ENCODE measurements at places on chromosomes 12 and 14. TPM values are rescaled to one million over a fixed set of nuclear protein-coding genes. Genes with fewer than 3 reads are reported as not detected.
A peak's percentile ranks its signal among the peaks of the same experiment; 100 is the strongest.

- H3K4me1 ChIP-seq: no peaks in the 10 kb centered on the region
- H3K4me3 ChIP-seq: no peak overlapping the region
- H3K27me3 ChIP-seq: no peaks in the 10 kb centered on the region
- H3K27ac ChIP-seq: no peak overlapping the region
- no peaks in the 10 kb centered on the region for H3K36me3 ChIP-seq
These were observed 20.1 kb upstream of the KRT80 start for GRCh38 chr12:52211716-52212585.

MYH6 gene
- not detected for total RNA-seq

DBX2 gene
- 0.19 TPM for total RNA-seq

DNA sequence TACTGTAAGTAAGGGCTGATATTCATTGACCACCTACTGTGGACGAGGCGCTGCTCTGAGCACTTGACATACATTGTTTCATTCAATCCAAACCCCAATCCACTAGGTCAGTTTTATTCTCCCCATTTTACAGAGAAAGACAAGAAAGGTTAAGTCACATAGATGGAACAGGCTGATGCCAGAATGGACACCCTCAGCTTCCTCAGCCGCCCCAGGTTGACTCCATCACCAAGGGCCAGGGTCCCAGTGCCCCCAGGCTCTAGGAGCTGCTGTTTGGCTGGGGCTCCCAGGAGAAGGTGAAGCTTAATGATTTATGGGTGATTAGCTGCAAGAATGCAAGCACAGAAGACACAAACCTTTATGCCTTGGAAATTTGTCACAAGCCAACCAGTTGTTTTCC lies 671 bp upstream of the AQP2 start:
- no peak overlapping the region for H3K4me3 ChIP-seq
- H3K36me3 ChIP-seq: no peaks in the 10 kb centered on the region
- no peaks in the 10 kb centered on the region for H3K4me1 ChIP-seq
- H3K27ac ChIP-seq: no peak overlapping the region
- no peaks in the 10 kb centered on the region for H3K27me3 ChIP-seq
- no peak for DNase-seq

DNA sequence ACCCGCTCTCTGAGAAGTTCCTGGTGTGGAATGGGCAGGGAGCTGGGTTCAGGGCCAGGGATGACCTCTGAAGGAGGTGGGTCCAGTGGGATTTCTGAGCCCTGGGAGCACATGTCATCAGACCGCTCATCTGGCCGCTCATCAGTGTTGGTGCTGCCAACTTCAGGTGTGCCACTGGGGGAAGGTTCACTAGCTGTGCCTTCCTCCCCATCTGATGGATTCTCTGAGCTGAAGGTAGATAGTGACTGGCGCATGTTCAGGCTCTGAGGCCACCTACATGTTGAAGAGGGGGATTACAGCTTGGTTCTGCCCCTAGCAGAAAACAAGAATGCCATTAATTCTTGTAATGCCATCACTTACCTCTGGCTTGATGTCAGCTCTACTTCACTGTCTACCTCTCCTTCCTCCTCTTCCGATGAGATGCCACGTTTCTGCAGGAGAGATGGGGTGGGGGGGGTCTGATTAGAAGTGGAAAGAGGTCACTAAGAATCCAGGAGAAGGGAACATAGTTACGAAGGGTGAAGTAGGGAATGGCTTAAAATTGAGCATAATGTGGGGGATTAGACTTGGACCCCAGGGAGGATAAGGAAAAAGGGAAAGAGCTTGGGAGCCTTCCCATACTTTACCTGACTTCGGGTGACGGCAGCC lies 17.2 kb downstream of the MAP3K12 start:
- H3K4me3 ChIP-seq: no peak overlapping the region
- H3K4me1 ChIP-seq: no peaks in the 10 kb centered on the region
- H3K27me3 ChIP-seq: no peaks in the 10 kb centered on the region
- DNase-seq: no peak
- peaks cover 6% of the 10 kb centered on the region for H3K36me3 ChIP-seq

DNA sequence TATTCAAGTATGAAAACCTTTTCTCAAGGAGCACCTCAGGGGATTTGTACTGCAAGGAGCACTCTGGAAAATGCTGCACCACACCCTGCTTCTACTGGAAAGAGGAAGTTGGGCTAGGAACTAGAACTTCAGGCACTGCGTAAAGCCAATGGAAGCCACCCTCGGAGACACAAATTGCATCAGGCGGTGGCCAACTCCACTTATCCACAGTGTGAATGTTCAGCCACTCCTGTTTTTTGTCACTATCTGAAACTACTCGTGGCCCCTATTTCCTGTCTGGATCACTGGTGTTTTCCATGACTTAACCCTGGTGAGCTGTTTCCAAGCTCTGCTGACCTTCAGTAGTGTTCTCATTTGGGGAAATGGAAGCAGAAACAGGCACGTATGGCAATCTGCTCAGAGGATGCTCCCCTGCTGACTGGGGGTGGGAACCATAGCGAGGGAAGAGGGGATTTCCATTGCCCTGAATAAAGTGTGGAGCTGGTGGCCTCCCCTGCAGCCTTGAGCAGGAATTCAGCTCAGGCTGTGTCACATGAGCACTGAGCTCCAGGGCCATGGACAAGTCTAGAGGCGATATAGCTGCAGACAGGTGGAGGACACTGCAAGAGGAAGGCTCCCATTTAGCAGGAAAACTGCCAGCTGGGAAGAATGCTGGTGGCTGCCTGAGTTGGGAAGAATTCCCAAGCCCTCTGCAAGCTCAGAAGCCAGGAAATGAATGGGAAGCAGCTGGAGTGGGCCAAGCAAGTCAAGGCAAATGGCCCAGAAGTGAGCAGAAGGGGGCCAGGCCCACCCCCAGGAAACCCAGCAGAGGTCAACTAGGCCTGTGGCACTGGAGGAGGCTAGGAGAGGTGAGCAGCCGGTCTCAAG lies 50.5 kb upstream of the RAP1B start:
- H3K4me3 ChIP-seq: no peak overlapping the region
- no peaks in the 10 kb centered on the region for H3K4me1 ChIP-seq
- DNase-seq: no peak
- H3K27me3 ChIP-seq: no peaks in the 10 kb centered on the region
- H3K27ac ChIP-seq: no peak overlapping the region

DNA sequence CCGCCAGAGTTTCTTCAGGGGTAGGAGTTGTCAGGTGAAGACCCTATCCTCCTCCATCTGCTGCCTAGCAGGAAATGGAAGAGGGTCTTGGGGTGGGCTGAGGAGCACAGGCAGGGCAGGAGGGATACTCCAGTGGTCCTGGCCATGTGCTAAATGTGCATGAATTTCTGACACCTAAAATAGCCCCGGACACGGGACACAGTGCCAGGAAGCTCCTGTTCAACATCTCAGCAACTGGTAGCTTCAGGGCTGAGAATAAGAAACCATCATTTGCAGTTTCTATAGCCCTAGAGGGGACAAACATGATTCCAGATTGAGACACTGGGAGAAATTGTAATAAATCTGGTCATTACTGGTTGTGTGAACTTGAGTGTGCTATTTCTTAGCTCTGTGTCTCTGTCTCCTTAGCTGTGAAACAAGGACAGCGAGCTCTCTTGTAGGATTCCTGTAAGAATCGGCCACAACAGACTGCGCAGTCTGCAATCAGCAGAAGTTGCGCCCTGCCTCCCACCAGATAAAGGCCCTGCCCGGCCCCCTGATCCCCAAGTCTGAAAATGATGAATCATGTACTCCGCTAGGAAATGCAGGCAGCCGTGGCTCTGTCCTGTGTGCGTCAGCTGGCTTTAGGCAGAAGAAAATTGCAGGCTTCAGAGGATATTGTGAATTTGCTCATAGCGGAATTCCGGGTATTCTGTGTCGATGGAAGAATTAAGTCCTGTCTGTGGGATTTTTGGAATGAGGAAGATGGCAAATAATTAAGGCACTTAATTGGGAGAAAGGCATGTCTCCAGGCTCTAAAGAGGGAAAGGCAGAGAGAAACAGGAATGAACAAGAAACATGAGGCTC lies 35.2 kb upstream of the MEG3 start:
- H3K36me3 ChIP-seq: no peaks in the 10 kb centered on the region

DNA sequence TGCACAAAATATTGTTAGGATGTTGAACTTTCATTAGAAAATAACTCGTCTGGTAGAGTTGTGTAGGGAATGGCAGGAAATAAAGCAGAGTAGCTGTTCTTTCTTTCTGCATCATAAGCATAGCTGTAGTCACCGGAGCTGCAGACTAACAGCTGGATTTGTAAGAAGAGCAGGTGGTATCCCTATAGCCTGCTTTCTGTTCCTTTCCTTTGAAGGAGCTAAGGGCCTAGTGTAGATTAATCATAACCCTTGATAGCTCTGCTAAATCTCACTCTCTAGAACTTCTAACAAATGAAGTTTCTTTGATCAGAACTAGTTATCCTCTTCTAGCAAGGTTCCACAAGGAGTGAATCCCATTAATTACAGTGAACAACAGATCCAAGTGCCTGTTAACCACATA lies 3.5 kb downstream of the LMO3 start:
- no peaks in the 10 kb centered on the region for H3K36me3 ChIP-seq
- H3K4me1 ChIP-seq: no peaks in the 10 kb centered on the region
- no peak for DNase-seq
- H3K27ac ChIP-seq: peak overlapping the region; percentile 8

MYF6 gene
- total RNA-seq: not detected

RASSF8 gene
- total RNA-seq: 86.7 TPM

TGFB3 gene
- 405 TPM for total RNA-seq

- no peaks in the 10 kb centered on the region for H3K27me3 ChIP-seq
- no peaks in the 10 kb centered on the region for H3K4me1 ChIP-seq
- no peaks in the 10 kb centered on the region for H3K36me3 ChIP-seq
- H3K27ac ChIP-seq: no peak overlapping the region
- no peak overlapping the region for H3K4me3 ChIP-seq
These were observed 65.6 kb downstream of the TESC start for GRCh38 chr12:117033382-117034221.

AJUBA gene
- total RNA-seq: 16.2 TPM

DNA sequence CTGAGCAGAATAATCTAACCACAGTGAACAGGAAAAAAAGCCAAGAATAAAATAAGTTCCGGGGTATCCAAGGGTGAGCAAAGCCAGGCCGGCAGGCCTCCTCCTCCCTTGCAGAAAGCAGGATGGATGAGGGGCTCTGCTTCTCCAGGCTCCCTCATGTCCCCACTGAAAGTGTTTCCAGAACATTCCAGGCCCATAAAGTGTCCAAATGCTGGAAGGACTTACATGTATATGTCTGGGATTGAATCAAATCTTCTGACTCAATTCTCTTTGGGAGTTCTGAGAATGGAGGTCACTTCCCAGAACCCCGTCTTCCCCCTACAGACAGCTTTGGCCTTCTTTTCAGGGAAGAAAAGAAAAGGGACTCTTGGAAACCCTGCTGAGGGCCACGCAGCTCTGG lies 25.0 kb upstream of the BDKRB1 start:
- H3K36me3 ChIP-seq: no peaks in the 10 kb centered on the region
- no peak for DNase-seq
- no peaks in the 10 kb centered on the region for H3K27me3 ChIP-seq
- no peak overlapping the region for H3K4me3 ChIP-seq
- H3K4me1 ChIP-seq: no peaks in the 10 kb centered on the region
- no peak overlapping the region for H3K27ac ChIP-seq

RD3L gene
- not detected for total RNA-seq

- no peak overlapping the region for H3K4me3 ChIP-seq
- no peak for DNase-seq
- H3K36me3 ChIP-seq: no peaks in the 10 kb centered on the region
- no peak overlapping the region for H3K27ac ChIP-seq
- H3K4me1 ChIP-seq: peaks cover 6% of the 10 kb centered on the region
- no peaks in the 10 kb centered on the region for H3K27me3 ChIP-seq
These were observed 34.7 kb downstream of the SSH1 start for GRCh38 chr12:108822497-108823205.

GRCh38 chr12:24066865-24067264 lies 117.4 kb upstream of the SOX5 start:
- no peaks in the 10 kb centered on the region for H3K36me3 ChIP-seq
- no peaks in the 10 kb centered on the region for H3K4me1 ChIP-seq
- H3K27ac ChIP-seq: no peak overlapping the region
- peak; percentile 45 for DNase-seq
- H3K27me3 ChIP-seq: no peaks in the 10 kb centered on the region
- H3K4me3 ChIP-seq: no peak overlapping the region

GRCh38 chr12:66838366-66838765 lies 159.5 kb upstream of the GRIP1 start:
- H3K27ac ChIP-seq: no peak overlapping the region
- H3K4me1 ChIP-seq: no peaks in the 10 kb centered on the region
- H3K36me3 ChIP-seq: no peaks in the 10 kb centered on the region
- H3K27me3 ChIP-seq: no peaks in the 10 kb centered on the region
- DNase-seq: no peak

DNA sequence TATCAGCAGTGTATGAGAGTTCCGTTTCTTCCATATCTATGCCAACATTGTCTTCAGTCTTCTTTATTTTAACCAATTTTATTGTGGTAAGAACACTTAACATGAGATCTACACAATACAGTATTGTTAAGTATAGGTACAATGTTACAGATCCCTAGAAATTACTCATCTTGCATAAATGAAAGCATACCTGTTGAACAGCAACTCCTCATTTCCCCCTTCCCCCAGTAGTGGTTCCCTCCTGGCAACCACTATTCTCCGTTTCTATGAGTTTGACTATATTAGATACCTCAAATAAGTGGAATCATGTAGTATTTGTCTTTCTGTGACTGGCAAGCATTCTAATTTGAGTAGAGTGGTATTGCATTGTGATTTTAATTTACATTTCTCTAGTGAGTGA lies 150.5 kb downstream of the CRADD start:
- no peaks in the 10 kb centered on the region for H3K36me3 ChIP-seq
- no peak overlapping the region for H3K27ac ChIP-seq
- DNase-seq: no peak
- H3K4me3 ChIP-seq: no peak overlapping the region

DNA sequence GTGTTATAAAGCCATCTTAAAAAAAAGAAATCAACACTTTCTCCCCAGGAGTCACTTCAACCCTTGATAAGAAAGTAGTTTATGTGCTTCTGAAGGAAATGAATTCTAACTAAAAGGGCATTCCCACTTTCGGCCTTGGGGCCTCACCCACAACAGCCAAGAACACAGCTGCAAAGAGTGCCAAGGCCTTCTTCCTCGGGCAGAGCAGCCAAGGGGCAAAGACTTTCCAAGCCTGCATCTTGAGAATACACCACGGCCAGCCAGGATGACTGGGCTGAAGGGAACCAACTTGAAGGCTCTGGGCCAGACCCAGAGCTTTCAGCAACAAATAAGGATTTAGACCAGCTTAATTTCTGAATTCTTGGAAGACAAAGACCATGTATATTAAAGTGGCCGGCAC lies 60.4 kb upstream of the FOXN3 start:
- H3K4me1 ChIP-seq: peaks cover 7% of the 10 kb centered on the region
- H3K36me3 ChIP-seq: no peaks in the 10 kb centered on the region
- H3K27me3 ChIP-seq: no peaks in the 10 kb centered on the region
- DNase-seq: no peak

- H3K4me1 ChIP-seq: no peaks in the 10 kb centered on the region
- no peak for DNase-seq
- no peaks in the 10 kb centered on the region for H3K36me3 ChIP-seq
- no peak overlapping the region for H3K4me3 ChIP-seq
These were observed 592.9 kb downstream of the FSCB start for GRCh38 chr14:43914041-43914693.

GRCh38 chr14:99382071-99382470 lies 98.6 kb downstream of the SETD3 start:
- H3K4me3 ChIP-seq: no peak overlapping the region
- H3K4me1 ChIP-seq: no peaks in the 10 kb centered on the region
- no peaks in the 10 kb centered on the region for H3K27me3 ChIP-seq
- no peak overlapping the region for H3K27ac ChIP-seq
- no peaks in the 10 kb centered on the region for H3K36me3 ChIP-seq

- no peak overlapping the region for H3K4me3 ChIP-seq
- peaks cover 7% of the 10 kb centered on the region for H3K36me3 ChIP-seq
- H3K27me3 ChIP-seq: no peaks in the 10 kb centered on the region
- DNase-seq: no peak
- no peak overlapping the region for H3K27ac ChIP-seq
- peaks cover under 1% of the 10 kb centered on the region for H3K4me1 ChIP-seq
These were observed 3.8 kb downstream of the TINF2 start for GRCh38 chr14:24238527-24239037.
